Stomach (tissue), 19 donors: ENCODE measurements at places on chromosomes 5 and 9. TPM values are rescaled to one million over a fixed set of nuclear protein-coding genes. Genes with fewer than 3 reads are reported as not detected.

RNF14 gene
- total RNA-seq, result 67.4 TPM

KLF4 gene
- total RNA-seq, result 34.8 TPM

DNA sequence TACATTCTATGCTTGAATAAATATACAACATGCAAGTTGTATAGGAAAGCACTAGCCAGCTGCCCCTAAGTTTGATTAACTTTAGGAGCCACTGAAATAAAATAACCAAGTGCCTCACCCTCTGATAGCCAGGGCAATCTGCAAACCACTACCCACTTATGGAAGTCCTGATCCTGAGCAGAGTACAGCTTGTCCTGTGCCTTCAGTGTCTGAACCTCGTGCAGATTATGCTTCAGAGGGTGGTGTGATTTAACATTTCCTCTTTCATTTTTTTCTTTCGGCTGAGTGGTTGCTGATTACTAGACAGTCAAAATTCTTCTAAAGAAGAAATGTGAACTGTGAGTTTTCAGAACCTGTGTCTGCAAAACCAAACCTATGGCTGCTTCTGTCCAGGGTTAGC lies 327.7 kb downstream of the PIK3R1 start:
- DNase-seq, result no peak

DNA sequence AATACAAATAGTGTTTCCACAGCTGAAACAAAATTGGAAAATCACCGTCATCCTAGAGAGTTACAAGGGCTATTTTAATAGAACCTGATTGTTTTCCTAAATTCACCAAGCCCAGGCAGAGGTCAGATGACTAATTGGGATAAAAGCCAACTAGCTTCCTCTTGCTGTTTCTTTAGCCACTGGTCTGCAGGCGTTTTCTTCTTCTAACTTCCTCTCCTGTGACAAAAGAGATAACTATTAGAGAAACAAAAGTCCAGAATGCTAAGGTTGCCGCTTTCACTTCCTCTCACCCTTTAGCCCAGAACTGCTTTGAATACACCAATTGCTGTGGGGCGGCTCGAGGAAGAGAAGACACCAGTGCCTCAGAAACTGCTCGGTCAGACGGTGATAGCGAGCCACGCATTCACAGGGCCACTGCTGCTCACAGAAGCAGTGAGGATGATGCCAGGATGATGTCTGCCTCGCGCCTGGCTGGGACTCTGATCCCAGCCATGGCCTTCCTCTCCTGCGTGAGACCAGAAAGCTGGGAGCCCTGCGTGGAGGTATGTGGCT lies at the start of gene TLR4:
Gene TLR4, plus strand, starts transcription at position 380 of the 552 bp plus-strand sequence. Its CDS starts 70 bp downstream, at position 450.
- peak; percentile 54 for DNase-seq

DNA sequence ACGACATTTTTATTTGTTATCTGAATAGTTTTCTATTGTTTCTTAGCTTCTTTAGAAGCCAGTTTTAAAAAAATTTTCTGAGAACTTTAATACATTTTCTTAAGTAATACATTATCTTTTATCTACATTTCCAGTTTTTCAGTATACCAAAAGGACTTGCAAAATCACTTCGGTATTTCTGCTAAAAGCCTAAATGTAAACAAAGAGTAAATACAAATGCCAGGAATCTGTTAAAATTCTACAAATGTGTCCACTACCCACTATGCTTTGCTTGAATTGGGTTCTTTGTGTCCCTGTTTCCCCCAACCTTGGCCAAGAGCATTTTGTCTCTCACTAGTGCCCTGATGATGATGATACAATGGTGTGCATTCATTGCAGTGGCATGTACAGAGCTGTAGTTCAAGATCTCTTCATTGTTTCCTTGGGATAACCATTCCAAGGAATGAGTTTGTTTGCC lies 611.2 kb downstream of the NR2F1-AS1 start:
- peak; percentile 13 for DNase-seq

PRR16 gene
- 2.2 TPM for total RNA-seq

GRCh38 chr9:131018621-131019020 lies 9.6 kb downstream of the LAMC3 start:
- DNase-seq, result no peak

PCDHAC2 gene
- total RNA-seq, result 4.2 TPM

DNA sequence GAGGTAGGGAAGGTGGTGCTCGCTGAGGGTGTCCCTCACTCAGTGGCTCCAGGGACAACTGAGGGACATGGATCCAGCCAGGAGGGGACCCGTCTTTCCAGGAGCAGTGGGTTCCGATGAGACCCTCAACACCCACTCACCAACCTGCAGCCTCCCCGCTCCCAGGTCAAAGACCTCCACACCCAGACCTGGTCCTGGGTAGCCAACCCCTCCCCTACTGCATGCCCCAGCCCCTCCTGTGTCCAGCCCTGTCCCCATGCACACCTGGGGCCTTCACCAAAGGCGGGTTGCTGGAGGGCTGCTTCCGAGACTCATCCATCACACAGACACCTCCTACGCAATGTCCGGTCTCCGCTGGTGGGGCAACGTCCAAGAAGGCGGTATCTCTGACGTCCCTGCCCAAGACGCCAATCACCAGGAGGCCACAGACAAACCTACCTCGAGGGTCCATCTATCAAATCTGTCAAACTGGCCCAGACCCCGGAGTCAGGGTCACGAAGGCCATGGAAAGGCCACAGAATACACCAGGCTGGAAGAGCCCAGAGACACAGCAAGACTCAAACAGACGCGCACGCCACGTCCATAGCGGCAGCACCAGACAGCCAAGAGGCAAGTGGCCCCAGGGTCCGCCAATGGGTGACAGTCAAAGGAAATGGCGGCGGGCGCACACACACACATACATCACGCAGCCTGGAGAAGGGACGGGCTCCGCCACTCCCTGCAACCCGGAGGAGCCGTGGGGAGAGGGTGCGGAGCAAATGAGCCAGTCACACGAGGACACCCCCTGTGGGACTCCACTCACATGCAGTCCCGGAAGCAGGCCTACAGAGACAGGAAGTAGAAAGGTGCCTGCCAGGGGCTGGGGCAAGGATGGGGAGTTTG lies 10.8 kb downstream of the NACC2 start:
- DNase-seq, result peak; percentile 3

DNA sequence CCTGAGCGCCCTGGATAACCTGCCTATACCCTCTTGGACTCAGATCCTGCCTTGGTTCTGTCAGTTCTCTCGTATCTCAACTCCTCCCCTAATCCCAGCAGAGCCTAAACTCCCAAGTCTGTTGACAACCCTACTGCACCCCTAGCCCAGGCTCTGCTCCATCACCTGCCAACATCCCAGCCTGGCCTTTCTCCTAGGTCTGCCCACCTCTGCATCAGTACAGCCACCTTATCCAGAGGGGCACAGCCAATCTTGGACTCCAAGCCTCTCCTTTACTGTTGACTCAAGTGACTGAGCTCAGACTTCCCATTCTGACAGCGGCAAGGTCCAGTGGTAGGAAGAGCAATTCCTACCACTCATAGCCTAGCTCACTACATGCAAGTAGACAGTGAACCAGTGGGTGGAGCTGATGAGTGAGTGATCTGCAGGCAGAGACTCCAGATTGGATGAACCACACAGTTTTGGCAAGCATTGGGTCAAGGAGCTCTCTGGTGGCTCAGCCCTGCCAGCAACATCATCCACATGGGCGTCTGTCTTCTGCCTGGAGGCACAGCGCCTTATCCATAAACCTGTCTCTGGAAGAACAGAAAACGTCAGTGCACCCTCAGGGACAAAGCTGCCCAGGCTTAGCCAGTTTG lies 26.5 kb downstream of the TRMO start:
- no peak for DNase-seq

SPATA31D4 gene
- not detected for total RNA-seq

GRCh38 chr5:5418764-5419163 lies 3.7 kb upstream of the ICE1 start:
- peak; percentile 19 for DNase-seq
